ENCODE measurements at places on chromosomes 1 and 21.

- no peak for DNase-seq
Observed at GRCh38 chr1:155920717-155921116, 9.6 kb upstream of the RIT1 start.

GRCh38 chr1:168643152-168643551 lies 66.7 kb downstream of the XCL1 start:
- no peak for DNase-seq

DNA sequence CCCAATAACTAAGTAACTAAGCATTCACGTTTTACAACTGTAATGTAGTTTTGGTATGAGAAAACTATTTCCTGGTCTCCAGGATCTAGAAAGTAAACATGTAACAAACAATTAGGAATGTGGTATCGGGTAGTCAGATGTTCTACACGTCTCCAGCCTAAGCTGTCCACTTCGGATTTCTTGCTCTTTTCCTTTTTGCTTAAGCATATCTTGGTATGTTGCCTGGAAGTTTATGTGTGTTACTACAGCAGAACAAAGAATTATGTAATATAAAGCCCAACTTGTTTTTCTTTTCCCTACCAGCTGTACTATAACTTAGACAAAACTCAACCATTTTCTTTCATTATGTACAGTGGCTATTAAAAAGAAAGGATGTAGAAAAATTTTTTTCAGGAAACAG lies 20.4 kb upstream of the WARS2 start:
- DNase-seq, result no peak

- no peak for DNase-seq
Observed at GRCh38 chr21:43375006-43375836, 51.7 kb downstream of the SIK1 start.

DNA sequence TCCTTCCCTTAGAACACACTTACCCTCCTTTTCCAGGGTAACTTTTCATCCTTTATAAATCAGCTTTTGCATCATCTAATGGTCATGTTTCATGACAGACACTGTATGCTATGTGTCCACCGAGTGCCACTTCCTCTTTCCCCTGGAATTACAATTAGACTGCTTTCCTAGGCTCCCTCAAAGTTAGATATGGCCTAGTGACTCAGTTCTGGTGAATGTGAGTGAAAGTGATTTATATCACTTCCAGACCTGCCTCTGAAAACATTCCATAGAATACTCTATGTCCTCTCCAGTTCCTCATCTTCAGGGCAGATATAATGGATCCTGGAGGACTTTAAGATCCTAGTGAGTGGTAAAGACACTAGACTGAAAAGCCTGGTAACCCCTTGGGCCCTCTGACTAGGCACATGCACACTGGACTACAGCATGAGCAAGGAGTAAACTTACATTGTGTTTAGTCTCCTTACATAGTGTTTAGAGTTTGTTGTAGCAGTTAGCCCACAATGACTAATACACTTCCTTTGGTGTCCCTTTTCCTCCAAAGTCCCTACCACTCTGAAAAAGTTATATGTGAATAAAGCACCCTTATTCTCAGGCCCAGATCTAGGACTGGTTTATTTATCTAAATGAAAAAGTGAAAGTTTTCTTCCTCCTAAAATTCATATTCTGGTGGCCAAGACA lies 59.3 kb downstream of the GPR88 start:
- no peak for DNase-seq
